NCI-H1436 (cell line): ENCODE measurements at places on chromosomes 16 and 17.

DNA sequence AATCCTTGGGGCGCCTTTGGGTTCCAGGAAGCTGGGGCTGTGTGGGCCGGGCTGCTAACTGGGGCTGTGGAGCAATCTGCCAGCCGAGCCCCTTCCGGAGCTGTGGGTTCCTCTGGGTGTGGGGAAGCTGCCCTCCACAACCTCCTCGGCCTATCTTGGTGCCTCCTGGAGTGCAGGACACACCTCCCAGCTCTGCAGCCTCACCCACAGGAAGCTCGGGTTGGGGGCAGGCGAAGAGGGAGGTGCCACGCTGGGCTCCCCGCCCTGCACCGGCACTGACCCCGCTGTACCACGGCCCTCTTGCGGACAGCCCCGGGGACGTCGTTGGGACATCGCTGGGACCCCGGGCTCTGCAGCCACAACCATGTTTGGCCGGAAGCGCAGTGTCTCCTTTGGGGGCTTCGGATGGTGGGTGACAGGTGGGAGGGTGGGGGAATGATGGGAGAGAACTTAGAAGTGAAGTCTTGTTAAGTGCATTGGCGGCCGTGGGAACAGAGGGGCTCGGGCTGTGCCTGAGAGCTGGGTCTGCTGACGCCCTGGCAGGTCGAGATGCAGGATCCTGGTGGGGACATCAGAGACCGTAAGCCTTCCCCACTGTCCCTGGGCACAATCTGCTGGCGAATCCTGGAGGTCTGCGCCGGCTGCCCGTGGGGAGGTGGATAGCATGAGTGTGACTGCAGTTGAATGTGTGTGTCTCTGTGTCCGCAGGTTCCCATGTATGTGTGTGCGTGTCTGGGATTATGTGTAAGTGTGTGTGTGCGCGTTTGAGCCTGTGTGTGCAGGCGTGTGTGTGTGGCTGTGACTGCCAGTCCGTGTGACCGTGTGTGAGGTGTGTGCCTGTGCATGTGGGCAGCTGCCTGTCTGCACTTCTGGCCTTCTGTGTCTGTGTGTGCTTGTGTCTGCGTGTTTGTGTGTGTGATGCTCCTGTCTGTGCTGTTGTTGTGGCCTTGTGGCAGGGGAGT is at the start of gene RAP1GAP2:
Gene RAP1GAP2 (plus strand): TSS at position 275 of the 962 bp plus-strand sequence. CDS start 90 bp downstream, at position 365.
- DNase-seq = no peak

DNA sequence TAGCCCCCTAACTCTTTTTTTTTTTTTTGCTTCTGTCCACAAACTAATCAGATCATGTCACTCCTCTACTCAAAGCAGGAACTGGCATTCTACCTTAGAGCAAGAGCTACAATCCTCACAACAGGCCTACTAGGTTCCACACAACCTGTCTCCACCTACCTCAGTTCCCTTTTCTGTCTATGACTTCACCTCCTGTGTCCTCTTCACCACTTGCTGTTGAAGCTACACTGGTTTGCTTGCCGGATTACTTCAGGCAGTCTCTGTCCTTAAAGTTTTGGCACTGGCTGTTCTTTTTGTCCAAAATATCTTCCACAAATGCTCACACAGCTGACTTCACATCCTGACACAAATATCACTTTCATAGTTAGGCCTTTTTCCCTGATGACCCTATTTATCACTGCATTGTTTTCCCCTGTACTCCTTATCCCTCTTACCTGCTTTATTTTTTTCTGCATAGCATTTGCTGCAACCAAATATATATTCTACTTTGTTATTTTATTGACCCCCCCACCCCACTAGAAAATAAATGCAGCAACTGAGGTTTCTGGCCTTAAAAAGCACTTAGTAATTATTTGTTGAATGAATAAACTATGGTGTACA is 72.0 kb downstream of the KANSL1 start:
- no peak for DNase-seq

DNA sequence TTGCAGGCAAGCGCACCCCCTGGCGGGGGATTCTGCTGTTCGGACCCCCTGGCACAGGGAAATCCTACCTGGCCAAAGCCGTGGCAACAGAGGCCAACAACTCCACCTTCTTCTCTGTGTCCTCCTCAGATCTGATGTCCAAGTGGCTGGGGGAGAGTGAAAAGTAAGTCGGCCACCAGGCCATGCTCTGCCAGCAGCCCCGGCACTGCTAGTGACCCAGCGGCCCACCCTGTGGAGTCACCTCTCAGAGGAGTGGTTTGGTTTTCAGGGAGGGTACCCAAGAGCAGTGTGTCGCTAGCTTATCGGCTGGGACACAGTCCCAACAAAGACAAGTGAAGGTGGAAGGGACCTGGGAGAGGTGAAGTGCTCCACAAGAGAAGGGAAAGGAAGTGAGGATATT is 8.2 kb downstream of the VPS4A start:
- no peak for DNase-seq

DNA sequence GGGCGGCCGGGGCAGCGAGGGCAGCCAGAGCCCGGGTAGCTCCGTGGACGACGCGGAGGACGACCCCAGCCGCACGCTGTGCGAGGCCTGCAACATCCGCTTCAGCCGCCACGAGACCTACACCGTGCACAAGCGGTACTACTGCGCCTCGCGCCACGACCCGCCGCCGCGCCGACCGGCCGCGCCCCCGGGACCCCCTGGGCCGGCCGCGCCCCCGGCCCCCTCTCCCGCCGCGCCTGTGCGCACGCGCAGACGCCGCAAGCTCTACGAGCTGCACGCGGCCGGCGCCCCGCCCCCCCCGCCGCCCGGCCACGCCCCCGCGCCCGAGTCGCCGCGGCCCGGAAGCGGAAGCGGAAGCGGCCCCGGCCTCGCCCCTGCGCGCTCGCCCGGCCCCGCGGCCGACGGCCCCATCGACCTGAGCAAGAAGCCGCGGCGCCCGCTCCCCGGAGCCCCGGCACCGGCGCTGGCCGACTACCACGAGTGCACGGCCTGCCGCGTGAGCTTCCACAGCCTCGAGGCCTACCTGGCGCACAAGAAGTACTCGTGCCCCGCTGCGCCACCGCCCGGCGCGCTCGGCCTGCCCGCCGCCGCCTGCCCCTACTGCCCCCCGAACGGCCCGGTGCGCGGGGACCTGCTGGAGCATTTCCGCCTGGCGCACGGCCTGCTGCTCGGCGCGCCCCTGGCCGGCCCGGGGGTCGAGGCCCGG is 36.1 kb upstream of the ZC3H18 start:
- DNase-seq = peak; percentile 15

- no peak for DNase-seq
These were observed 133.9 kb downstream of the SOCS1 start for GRCh38 chr16:11121914-11122692.

DNA sequence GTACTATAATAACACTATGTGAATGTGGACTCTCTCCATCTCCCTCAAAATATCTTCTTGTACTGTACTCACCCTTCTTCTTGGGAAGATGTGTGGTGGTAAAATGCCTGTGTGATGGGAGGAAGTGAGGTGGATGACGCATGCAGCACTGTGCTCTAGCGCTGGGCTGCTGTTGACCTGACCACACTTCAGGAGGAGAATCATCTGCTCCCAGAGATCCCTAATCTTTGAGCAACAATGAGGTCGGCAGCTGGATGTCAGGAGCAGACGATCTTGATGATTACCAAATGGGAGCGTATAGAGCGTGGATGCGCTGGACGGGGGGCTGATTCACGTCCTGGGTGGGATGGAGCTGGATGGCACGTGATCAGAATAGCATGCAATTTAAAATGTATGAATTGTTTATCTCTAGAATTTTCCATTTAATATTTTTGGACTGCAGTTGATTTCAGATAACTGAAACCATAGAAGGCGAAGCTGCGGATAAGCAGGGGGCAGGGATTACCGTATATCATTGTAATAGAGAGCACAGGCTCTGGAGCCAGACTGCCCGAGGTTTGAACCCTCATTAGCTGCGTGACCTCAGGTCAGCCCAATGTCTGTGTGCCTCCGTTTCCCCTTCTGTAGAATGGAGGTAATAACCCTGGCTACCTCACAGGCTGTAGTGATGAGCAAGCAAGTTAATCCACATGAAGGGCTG is 23.7 kb upstream of the CYLD start:
- no peak for DNase-seq

DNA sequence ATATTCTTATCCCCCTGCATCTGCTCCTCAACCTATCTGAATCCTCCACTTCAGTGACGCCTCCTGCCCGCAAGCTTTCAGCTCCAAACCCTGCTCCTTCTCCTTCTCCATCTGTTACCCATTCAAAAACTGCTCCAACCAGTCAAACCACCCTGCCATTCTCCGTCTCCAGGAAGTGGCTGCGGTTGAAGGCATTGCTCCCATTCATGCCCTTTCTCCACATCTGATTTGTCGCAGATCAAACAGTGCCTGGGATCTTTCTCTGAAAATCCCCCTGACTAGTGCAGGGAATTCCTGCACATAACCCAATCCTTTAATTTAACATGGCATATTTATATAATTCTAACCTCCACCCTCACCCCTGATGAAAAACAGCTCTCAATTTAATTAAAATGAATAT is 56.3 kb downstream of the SLFN5 start:
- no peak for DNase-seq

GRCh38 chr16:86755571-86756006 is 177.2 kb downstream of the FOXL1 start:
- DNase-seq = no peak

GRCh38 chr16:19842426-19843157 is 42.1 kb downstream of the GPRC5B start:
- DNase-seq = no peak

- peak; percentile 84 for DNase-seq
These were observed at the start of gene DLX3 for GRCh38 chr17:49995055-49995738. DLX3 (minus strand) TSS chr17:49995224; CDS start chr17:49994998, 226 bp downstream.

DNA sequence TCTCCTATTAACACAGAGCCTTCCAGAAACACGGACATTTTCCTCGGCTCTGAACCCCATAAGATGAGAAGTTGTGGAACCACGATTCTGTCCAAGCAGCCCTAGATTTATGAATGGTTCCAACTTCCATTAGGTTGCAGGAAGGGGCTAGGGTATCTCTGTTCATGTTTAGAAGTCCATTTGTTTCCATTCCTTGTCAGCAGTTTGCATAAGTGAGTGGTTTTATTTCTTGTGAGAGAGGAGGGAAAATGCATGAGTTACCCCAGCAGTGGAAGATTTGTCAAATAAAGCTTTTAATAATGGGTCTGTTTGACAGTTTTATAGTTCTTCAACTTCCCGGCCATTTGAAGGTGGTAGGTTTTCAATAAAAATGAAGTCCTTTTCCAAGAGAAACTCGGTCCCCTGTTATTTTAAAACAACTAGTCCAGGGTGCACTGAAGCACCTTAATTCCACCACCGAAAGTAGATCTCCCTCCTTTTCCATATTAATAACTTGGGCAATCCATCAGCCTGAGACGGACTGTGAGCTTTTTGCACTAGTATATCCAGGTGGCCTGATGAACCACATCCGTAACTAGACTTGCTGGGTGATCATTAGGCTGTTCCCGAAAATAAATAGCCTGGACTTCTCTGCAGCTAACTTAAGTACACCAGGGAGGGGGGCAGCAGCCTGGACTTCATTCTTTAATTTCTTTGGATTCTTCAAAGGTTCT is 181.3 kb downstream of the TMEM114 start:
- DNase-seq = no peak

GRCh38 chr17:16250635-16251034 is 33.6 kb downstream of the PIGL start:
- no peak for DNase-seq

DNA sequence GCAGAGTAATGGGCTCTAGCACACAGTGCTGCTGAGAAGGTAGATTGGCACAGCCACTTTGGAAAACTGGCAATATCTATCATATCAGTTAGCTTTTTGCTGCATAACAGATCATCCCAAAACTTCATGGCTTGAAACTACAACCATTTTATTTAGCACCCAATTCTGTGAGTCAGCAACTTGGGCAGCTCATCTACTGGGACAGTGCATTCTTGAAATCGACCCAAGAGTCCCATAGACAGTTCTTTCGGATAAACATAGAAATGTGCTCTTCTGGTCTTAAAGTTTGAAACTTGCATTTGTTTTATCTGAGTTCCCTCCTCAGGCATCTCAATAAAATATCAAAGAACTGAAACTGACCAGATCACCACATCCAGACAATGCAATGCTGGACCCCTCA is 76.7 kb downstream of the CEP112 start:
- DNase-seq = no peak

DNA sequence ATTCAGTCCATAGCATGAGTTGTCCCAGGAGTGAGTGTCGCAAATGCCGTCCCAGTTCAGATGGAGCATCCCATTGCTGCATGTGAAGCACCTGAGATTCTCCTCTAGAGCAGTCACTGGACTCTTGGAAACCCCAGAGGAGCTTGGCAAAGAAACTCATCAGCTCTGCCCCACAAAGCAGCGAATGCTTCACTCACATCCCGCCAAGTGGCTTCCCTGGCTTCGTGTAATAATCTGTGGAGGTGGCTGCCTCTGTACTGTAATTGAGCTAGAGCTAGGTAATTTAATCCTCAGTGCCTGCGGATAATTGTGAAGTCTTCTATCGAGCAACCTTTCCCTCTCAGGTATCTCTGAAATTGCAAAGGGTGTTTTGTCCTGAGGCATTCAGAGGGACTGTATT is 107.1 kb downstream of the SNX29 start:
- peak; percentile 23 for DNase-seq

DNA sequence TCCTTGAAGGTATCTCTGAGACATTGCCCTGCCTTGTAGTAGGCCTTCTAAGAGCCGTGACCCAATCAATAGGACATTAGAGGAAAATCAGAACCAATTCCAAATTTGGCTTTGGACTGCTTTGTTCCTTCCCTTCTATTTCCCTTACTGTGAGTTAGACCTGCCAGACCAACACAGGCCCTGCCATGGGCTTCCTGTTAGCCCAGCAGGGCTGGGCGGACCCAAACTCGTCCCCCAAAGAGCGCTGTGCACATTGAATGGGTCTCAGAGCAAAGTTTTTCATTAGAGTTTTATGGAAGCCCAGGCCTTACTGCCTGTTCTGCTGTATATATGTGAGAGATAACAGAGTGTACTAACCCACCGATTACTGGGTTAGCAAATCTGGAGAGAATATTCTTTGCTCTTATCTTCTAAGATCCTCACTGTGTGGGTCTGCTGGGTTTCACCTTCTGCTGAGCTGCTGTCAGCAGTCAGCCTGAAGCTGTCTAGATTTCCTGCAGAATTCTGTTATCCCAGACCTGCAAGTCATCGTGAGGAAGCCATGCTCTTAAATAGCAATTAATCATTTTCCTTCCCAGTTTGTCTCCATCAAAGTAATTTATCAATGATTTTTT is 5.7 kb downstream of the ARHGAP44 start:
- no peak for DNase-seq

- no peak for DNase-seq
These were observed 244.9 kb downstream of the CA10 start for GRCh38 chr17:51913491-51914205.
